Astrocyte of the spinal cord (primary cell): ENCODE measurements at places on chromosomes 2 and 18.

- no peak for DNase-seq
Observed at GRCh38 chr2:143117225-143117624, 12.0 kb upstream of the ARHGAP15 start.

DNA sequence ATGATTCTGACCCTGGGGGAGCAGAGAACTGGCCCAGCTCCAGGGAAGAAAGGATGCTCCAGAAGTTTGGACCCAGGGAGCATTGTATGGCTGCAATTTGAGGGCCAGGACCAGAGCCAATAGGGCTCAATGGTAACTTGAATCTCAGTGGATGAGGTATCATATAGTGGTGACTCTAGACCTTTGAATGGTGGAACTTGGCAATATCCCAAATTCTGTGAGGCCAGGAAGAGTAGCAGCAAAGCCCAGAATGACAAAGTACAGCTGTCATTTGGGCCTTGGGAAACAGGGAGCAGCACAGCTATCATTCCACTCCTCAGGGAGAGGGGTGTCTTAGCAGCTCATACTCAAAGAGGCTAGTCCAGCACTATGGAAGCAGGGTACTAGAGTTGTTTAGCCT is 332.9 kb upstream of the RBMS1 start:
- DNase-seq: no peak

- no peak for DNase-seq
Observed at GRCh38 chr2:56687169-56687568, 503.4 kb downstream of the CCDC85A start.

- no peak for DNase-seq
Observed at GRCh38 chr2:240375024-240375645, 60.3 kb upstream of the GPC1 start.

DNA sequence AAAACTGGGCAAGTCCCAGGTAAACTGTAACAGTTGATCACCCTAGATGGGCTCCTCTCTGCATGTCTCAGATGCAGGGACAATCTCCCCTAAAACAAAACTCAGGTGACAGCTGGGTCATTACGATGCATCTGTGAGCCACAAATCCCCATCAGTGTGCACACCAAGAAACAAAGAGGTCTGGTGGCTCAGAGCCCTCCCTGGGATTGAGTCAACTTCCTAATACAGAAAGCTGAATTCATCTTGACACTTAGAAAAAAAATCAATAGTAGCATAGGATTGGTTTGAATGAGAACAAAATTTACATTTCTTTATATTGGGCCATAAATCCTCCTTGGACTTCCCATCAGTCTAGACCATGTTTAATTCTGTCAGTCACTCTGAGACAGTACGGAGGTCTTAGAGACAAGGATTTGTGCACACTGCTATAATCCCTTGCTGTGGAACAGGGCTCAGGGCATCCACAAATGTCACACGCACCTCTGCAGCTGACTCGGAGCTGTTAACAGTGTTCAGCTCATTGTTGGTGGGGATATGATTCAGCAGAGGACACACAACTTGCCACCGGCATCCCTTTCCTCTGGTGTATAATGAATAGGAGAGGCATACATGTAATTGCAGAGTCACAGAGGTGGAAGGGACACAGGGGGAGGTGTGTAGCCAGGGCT is 44.5 kb upstream of the DAPL1 start:
- DNase-seq: no peak

GRCh38 chr2:223513771-223514455 is 88.2 kb downstream of the SCG2 start:
- DNase-seq: peak; percentile 57

DNA sequence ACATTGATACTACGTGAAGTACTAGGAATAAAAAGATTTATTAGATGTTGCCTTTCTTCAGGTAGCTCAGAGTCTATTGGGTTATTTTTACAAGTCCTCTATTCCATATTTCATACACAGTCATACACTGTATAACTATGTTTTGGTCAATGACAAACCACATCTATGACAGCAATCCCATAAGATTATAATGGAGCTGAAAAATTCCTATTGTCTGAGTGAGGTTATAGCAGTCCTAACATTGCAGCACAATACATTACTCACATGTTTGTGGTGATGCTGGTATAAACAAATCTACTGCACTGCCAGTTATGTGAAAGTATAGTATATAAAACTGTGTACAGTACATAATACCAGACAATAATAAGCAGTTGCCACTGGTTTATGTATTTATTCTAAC is 595.1 kb downstream of the MBD2 start:
- DNase-seq: no peak

GRCh38 chr2:72694715-72695496 is 130.9 kb downstream of the EXOC6B start:
- DNase-seq: peak; percentile 46
